ENCODE measurements at places on chromosomes 6 and 20.

GRCh38 chr6:63121166-63121565 is 90.1 kb upstream of the FKBP1C start:
- DNase-seq = no peak

GRCh38 chr6:104566411-104566810 is 293.3 kb downstream of the HACE1 start:
- DNase-seq = no peak

DNA sequence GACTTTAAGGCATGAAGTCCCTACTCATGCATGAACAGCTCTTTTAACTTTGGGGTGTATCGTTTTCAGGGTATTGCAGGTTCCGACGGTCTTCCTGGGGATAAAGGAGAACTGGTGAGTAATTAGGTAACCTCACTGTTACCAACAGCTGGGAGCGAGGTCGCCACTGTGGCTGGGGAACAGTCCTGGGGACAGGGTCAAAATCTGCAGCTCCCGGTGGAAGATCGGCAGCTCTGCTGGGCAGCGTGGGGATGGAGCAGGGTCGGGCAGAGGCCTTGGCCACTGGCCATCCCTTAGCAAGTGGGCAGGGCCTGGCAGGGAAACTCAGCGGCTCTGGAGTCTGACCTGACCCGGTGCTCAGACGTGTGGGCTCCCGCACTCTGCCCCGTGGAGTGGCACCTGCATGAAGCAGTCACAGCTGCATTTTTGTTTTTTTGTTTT is 16.1 kb downstream of the COL9A3 start:
- DNase-seq = no peak

- DNase-seq = no peak
These were observed 204.8 kb upstream of the KCNG1 start for GRCh38 chr20:51227744-51228143.

DNA sequence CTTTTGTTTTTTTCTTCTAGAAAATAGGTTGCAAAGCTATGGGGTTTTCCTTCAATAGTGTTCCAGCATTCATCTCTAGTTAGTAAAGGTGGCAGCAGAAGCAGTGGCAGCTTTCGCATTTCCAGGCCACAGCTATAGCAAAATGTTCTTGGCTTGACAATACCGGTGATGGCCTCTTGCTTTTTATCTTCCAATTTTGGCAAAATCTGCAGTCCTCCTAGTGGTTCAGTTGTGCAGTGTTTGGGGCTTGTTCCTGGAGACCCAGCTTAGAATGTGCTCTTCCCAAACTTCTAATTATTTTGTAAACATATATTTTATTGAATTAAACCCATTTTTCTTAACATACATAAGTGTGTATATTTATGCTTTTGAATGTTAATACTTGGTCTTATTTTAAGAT is 370.6 kb upstream of the MAN1A1 start:
- no peak for DNase-seq

DNA sequence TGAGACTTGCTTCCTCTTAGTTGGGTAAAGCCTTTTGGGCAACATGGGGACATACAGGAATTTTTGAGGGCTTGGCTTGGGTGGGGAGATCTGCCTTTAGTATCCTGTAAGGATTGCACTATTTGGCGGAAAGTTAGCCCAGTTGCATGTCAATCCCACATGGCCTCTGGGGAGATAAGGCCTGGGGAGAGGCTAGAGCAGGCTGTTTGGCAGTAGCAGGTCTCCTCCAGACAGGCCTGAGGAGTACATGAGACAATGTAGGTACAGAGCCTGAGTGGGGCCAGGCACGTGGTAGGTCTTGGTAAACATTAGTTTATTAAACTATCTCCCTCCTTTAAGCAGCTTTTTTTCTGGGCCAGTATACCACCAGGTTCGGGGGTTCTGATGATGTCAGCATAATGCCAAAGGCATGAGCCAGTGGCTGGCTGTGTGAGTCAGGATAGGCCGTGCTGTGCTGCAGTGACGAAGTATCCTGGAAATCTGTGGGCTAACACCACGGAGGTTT is 147.9 kb downstream of the VEGFA start:
- DNase-seq = no peak

DNA sequence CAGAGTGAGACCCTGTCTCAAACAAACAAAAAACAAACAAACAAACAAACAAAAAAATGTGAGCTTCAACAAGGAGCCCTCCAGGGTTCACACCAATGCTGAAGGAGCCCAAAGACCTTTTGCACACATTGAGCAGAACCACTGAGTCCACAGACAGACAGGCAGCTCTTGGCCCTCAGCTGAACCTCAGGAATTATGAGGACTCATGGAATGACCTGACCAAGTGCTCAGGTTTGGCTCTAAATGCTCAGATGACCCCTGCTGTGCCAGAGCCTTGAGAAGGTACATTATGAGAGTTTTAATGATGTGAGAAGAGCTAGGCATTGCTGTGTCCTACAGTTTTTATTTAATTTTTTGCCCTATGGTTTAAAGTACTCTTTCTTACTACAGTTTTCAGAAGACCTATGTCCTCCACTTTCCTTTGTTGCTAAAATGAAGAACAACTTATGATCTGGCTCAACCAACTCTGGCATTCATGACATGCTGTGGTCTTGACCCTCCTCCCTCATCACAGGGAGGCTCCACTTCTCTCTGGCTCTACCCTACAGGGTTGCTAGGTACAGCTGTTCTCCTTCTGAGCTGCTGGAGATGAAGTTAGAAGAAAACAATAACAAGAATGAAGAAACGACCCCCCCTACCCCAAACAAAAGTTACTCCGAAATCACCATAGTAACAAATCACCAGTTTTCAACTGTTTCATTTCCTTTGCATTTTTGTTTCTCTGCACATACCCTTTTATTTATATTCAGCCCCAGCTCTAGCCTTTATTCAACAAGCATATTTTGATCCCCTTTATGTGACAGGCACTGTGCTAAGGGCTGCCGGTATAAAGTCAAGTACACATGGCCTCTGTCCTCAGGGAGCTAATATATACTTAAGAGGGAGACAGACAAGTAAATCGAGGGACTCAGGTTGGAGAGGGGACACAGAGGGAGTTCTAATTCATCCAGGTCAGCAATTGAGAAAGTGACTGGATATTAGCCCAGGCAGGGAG is 128.7 kb upstream of the TRAF3IP2 start:
- DNase-seq = no peak

DNA sequence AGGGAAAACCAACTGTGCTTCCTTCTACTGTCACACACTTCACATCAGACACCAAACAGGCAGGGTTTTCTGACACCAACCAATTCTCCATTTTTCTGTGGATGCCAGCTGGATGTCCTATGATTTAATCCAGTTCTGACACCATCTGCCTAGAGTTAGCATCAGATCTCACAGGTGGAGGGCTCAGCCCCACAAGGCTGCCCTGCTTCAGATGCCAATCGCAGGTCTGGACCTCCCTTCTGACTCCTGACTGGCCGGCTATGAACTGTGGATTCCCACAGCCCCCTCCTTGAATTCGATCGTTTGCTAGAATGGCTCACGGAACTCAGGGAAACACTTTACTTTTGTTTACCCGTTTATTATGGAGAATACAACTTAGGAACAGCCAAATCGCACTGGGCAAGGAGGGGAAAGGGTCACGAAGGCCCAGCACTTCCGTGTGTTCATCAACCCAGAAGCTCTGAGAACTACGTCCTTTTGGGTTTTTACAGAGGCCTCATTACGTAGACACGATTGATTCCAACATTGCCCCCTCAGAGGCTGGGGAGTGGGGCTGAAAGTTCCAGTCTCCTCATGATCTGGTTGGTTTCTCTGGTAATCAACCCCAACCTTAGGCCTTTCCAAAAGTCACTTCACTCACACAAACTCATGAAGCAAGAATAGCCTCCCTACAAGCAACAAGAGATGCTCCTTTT is 25.4 kb upstream of the MAS1 start:
- no peak for DNase-seq

- DNase-seq = no peak
These were observed 159.3 kb upstream of the CENPW start for GRCh38 chr6:126180585-126180984.

GRCh38 chr6:169619650-169620049 is 82.2 kb downstream of the WDR27 start:
- no peak for DNase-seq

GRCh38 chr20:49610691-49611538 is 43.0 kb upstream of the PTGIS start:
- DNase-seq = peak; percentile 68

GRCh38 chr6:134097114-134097707 is 44.8 kb upstream of the SLC2A12 start:
- DNase-seq = peak; percentile 62

DNA sequence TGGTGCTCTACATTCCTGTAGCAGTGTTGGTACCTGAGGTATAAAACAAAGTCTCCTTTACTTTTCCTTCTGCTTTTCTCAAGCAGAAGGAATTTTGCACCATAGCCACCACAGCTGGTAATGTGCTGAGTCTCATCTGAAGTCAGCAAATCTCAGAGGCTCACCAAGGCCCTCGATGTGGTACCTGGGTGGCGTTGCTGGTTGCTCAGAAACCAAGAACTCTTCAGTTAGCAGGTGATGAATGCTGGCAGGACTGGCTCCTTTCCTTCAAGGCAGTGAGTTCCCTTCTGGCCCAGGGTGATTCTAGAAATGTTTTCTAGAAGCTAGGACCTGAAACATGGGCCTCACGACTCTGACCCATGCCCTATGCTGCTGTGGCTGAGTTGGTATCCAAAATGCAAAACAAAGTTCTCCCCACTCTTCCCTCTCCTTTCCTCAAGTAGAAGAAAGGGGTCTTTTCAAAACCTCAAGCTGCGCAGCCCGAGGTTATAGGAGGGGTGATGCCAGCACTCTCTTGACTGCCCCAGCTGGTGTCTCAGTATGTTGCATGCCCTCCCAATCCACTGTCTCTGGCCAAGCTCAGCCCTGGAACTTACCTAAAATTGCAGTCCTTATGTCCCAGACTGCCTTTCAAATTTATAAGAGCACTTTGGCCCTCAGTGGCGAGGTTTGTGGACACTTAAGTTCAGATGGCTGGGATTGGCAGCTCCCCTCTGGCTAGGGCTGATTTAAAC is 592.3 kb downstream of the FRK start:
- no peak for DNase-seq

GRCh38 chr6:166469426-166469961 is 86.8 kb upstream of the MPC1 start:
- DNase-seq = no peak

- no peak for DNase-seq
These were observed 255.6 kb downstream of the LRFN2 start for GRCh38 chr6:40331545-40331944.

DNA sequence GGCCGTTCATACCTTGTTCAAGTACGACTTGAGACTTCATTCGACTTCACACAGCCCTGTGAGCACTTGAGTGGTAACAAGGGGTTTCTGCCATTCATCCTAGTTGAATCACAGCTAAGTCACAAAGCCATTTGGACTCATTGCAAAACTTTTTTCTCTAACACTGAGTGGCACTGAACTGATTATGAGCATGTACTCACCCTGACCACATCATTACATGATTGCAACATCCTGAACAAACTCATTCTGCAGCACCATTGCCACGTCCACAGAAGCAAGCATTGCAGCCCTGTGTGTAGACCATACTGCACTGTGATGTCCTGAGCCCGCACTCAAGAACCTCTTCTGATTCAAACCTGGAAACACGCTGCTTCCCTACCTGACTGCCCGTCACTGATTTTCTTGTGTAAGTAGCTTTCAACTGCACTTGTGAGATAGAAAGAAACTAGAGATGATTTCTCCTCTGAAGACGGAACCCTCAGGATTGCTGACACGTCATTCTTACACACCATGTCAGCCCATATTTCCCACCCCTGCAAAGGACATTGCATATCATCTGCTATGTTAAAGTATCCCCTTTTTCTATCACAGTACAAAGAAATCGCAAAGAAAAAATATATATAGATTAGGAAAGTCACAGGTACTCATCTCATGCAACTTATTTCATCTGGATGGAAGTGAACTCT is 81.6 kb downstream of the C6orf118 start:
- no peak for DNase-seq

DNA sequence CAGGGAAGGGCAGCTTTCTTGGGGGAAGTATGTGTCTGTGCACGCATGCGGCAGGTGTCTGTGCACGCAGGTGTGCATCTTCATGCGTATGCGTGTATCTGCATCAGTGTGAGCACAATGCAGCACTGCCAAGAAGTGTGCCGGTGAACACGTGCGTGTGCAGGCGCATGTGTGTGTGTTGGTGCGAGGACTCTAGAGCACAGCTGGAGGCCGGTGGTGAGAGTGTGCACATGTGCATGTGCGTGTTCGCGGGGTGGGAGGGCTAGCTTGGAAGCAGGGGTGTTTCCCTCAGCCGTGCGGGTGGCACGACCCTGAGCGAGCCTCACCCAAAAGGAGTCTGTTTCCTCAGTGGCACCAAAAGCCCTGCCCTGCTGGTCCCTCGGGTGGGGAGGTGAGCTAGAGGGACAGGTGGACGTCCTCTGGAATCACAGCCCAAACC is 7.5 kb downstream of the SLC17A9 start:
- no peak for DNase-seq

DNA sequence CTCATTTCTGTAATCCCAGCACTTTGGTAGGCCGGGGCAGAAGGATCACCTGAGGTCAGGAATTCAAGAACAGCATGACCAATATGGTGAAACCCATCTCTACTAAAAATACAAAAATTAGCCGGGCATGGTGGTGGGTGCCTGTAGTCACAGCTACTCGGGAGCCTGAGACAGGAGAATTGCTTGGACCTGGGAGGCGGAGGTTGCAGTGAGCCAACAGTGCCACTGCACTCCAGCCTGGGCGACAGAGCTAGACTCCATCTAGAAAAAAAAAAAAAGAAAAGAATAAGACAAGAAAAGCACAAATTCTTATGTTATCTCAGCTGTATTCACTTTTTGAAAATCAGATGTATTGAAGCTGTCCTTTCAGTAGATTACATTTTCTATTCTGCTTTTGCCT is 289.4 kb downstream of the GRIK2 start:
- DNase-seq = no peak

- DNase-seq = no peak
These were observed 174.2 kb downstream of the AKAP7 start for GRCh38 chr6:131309437-131309836.

DNA sequence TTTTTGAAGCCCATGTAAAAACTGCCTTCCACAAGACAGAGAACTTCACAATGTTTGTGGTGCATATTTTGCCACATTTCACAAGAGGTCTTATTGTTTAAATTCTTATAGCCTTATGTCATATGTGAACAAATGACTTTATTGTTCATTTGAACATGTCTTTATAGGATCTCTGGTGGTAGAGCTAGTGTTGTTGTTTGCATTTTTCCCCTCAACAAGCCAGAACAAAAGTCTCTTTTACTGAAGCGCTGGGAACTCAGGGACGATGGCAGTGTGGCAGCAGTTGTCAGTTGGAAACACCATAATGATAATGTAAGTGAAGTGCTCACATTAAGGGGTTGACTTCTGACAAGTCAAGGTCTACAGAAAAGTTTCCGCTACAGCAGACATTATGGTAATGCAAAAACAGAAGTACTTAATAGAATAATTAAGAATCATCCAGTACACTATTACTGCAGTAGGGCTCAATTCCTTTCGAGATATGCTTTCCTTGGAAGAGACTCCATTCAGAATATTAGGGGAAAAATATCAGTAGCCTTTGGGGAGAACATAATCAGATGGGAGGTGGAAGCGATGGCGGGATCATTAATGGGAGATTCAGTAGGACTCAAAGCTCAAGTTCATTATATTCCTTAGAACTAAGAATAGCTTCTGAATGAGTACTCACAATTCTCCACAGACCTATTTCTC is 180.0 kb downstream of the GJA10 start:
- DNase-seq = no peak

- no peak for DNase-seq
These were observed 1.1 kb downstream of the SPTLC3 start for GRCh38 chr20:13009682-13010406.

- no peak for DNase-seq
These were observed 180.0 kb upstream of the UST start for GRCh38 chr6:148566664-148567350.

Data from activated CD4-positive, alpha-beta T cell treated with anti-CD3 and anti-CD28 coated beads, Interleukin-2, amount 50 U/mL, for 1 hour (primary cell).